T-helper 17 cell (primary cell): ENCODE measurements at places on chromosomes 3 and 15. TPM values are rescaled to one million over a fixed set of nuclear protein-coding genes. Genes with fewer than 3 reads are reported as not detected.

- no peak for DNase-seq
Observed at GRCh38 chr3:71400986-71401451, 182.5 kb downstream of the FOXP1 start.

DNA sequence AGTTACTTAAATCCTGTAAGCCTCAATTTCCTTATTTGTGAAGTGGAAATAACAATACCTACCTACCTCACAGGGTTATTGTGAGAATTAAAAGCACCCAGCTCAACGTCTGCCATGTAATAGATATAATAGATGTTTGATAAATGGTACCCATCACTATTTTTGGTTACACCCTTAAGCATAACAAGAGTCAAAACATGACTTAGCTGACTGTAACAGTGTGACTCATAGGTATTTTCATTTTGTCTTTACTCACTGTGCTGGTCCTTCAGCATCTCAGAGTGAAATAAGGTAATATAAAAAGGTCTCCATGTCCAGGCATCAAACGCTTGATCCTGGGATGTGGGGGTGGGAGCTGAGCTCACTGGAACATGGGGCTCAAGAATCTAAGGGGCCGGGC, 3.1 kb downstream of the CPLX3 start:
- DNase-seq = no peak

DNA sequence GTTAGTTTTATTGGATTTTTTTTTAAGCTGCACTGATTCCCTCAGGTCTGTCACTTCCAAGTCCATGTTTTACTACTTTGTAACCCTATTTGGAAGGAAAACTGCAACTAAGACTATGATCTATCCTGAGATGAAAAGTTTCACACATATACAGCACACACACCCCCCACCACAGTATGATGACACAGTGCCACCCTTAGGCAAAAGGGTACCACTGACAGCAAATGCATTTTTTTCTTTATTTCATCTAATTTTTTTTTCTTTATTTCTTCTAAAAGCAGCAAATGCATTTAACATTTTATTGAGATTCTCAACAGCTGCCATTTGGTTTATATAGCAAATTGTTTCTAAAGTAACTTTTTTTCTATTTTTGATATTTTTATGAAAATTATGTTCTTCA, 21.2 kb downstream of the NGRN start:
- no peak for DNase-seq

The TPRG1 gene
- total RNA-seq = 1.6 TPM

DNA sequence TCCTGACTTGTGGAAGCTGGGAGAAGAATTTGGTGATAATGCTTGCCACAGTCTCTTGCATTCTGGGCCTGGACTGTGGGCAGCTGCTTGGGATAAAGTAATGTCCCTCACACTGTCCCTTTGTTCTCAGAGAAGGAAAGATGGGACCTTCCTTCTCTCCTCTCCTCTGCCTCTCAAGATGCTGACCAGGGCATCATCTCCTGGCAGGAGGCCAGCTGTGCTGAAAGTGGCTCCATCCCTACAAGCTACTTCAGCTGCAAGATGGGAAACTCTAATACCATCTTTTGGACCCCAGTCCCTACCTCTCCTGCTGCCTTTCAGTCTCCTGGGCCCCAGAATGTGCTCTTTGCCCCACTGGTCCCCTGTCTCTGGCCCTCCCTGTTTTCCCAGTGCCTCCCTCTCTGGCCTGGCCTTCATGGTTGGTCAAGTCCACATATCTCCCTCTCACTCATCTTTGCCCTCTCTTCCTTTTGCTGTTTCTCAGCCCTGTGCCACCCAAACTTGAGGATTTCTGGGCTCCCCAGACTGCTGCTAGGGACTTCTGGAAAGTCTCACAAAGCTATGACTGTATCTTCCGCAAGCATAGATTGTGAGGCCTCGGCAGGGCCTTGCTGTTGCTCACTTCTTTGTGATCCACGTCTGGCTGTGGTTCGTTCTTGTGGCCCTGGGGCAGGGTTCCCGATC, 7.1 kb upstream of the SLC6A20 start:
- DNase-seq = no peak

GRCh38 chr3:99920481-99921376, 103.1 kb downstream of the CMSS1 start:
- DNase-seq = no peak
